ENCODE measurements at places on chromosomes 1 and 21.

DNA sequence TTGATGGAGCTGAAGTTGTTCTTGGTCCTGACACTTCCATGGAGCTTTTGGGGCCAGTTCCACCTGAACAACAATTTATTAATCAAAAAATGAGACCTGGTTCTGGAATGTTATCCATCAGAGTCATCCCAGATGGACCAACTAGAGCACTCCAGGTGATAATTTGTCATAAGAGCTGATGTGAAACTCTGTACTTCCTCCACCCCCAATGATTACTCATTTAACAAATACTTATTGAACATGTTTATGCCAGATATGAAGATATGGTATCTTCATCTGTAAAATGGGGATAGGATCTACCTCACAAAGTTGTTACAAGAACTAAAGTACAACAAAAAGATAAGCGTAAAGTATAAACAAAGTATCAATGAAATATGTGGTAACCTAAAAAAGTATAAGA is 153.2 kb downstream of the VPS13D start:
- DNase-seq, result no peak

DNA sequence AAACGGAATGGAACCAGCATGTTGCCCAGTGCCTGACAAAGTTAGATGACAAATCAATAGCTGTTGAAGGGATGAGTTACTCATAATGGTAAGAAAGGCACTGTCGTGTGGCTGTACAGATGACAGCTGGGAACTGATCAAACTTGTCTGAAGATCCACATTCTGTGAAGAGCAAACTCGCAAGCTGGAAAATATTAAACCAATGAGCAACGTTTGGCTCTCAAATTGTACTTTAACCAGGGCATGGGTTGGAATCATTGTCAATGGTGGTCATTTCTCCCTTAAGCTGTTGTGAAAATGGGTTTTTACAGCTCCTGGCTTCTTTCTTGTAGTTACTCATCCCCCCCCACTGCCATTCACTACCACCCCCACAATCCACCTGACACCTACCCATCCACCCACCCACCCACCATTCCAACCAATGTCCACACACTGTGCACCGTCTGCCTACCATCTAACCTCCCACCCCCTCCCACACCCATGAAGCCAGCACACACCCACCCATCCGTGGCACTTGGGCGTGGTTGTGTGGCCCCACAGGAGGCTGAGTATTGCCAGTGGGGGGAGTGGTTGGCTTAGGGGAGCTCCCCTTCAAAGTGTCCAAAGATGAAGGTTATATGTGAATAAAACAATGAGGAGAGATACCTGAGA is 46.7 kb downstream of the CLDN14 start:
- no peak for DNase-seq

DNA sequence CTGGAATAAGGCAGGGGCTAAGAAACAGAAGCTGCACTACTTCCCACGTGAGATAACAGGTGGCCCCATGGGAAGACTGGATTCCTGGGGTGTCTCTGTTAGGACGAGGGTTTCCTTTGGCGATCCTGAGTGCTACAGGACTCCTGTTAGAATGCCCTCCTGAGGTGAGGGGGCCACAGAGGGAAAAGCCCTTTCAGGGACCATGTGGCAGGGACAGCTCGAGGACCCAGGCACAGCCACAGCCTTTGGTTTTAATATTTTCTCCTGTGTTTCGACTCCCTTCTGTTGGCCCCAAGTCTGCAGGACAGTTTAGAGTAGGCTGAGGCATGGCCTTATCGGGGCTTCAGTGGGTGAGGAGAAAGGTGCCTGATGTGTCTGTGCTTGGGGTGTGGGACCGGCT is 12.6 kb downstream of the TTC39A start:
- DNase-seq, result no peak

GRCh38 chr1:2032737-2033136 is 13.6 kb downstream of the GABRD start:
- DNase-seq, result no peak

DNA sequence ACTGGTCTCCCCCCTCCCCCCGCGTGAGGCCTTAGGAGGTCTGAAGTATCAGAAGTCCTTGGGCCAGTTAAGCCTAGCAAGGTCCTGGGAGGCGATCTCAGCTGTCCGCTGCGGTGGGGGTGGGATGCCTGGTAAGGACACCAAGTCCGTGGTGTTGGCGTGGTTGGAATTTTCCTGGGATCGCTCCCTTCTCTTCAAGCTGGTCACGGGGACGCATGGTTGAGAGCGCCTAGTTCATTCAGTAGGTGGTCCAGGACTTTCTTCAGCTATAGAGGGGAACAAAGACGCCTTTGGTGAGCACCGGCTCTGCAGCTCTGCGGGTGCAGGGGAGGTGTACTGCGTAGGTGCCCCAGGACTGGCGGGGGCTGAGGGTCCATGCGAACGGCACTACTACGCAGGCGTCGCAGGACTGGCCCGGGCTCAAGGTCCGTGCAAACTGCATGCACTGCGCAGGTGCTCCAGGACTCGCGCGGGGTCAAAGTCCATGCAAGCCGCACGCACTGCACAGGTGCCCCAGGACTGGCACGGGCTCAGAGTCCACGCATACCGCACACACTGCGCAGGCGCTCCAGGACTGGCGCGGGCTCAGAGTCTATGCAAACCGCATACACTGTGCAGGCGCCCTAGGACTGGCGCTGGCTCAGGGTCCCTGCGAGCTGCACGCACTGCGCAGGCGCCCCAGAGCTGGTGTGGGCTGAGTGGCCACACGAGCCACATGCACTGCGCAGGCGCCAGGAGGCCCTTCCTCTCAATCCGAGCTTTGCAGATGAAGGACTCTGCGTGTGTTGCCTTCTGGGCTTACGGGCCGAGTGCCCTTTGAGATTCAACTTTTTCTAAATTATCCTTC is 36.6 kb upstream of the HMGN1 start:
- no peak for DNase-seq

DNA sequence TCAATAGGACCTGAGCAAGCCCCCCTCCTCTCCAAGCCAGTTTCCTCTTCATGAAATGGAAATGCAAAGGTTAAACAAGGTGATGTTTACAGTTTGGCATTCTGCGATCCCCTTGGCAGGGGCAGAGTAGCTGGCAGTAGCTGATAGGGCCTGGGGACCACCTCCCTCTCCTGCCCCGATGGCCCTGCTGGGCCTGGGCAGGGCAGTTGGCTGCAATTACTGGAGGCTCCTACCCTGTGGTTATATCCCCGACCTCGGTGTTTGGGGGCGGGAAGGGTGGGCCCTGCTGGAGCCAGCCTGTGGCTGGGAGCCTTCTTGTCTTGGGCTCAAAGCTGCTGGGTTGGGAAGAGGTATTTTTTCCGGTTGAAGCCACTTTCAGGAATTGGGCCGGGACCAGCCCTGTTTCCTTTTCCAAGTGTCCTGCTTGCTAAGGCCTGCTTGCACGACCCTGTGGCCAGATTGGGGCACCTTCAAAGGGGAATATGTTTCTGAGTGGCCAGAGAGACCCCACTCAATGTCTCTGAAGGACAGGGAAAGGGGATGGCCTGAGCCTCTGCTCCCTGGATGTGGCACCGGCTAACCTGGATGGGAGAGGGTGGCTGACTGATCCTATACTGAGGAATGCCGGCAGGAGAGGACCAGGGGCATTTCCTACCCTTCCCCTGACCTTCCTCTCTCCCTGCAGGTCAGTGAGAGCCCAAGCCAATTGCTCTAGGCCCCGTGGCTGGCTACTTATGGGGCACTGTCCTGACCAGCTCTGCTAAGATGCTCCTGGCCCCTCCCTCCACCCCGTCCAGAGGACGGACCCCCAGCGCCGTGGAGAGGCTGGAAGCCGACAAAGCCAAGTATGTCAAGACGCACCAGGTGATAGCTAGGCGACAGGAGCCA is 1.9 kb downstream of the FAM110D start:
- DNase-seq, result no peak
